ENCODE measurements at places on chromosomes 12 and 14.

- no peak for DNase-seq
Measured at GRCh38 chr14:46820291-46820690, 168.7 kb upstream of the RPL10L start.

DNA sequence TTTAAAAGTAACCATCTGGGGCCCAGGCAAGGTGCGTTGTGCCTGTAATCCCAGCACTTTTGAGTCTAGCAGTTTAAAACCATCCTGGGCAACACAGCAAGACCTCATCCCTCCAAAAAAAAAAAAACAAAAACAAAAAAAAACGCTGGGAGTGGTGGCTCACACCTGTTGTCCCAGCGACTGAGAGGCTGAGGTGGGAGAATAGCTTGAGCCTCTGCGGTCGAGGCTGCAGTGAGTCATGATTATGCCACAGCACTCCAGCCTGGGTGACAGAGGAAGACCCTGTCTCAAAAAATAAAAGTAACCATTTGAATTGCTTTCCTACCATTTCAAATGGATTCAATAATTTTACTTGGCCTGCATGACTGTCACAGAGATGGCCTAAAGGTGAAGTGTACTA lies 186.5 kb upstream of the ATP2B1 start:
- DNase-seq, result no peak

GRCh38 chr14:105030836-105031396 lies 10.0 kb upstream of the CDCA4 start:
- no peak for DNase-seq

DNA sequence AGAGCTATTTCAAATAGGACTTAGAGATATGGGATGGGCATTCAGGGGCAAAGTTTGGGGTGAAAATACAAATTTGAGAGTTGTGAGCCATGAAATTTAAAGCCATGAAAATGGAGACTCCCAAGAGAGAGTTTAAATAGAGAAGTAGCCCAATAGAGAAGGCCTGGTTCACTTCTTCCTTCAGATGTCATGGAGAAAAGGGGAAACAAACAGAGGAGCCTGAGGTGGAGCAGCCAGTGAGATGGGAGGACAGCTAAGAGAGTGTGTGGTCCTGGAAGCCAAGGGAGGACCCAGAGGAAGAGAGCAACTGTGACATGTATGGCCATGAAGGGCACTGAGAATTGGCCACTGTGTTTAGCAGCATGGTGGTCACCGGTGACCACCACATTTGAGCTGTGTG lies 12.3 kb upstream of the DYNLL1 start:
- no peak for DNase-seq

DNA sequence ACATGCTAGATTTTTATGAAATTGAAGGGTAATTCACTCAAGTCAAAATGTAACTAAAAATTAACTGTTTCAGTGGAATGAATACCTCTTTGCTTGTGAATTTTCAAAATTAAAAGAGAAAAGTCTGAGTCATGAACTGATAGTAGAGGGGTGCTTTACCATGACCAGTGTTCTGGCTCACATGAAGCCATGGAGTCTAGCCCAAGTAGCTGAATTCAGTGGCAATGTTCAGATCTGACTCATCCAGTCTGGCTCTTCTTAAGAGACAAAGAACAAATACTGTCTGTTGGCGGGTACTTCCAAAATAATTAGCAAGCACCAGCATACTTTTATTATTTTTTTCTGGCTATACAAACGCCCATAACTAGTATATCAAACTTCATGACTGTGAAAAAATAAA lies 366.3 kb upstream of the GARIN6 start:
- no peak for DNase-seq

DNA sequence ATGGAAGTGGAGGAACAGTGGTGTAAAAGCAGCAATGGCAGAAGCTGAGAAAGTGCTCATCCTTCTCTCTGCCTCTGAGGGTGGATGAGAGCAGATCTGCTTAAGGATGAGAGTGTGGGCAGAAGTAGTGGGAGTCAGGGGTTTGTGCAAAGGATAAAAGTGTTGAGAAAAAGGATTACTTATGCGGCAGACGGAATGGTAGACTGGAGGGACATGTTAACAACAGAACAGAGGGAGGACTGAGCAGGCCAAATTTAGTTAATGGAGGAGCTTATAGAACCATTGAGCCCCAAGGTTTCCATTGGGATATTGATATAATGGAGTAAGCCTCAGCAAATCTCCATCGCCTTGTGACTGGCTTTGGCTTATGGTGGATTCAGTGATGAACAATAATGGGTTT lies 25.5 kb downstream of the TRHDE start:
- DNase-seq, result no peak

GRCh38 chr12:7017870-7018349 lies 366 bp downstream of the LPCAT3 start:
- DNase-seq, result no peak

GRCh38 chr12:82723891-82724290 lies 37.2 kb downstream of the TMTC2 start:
- DNase-seq, result no peak

- DNase-seq, result no peak
Measured at GRCh38 chr12:13915096-13915495, 66.3 kb downstream of the GRIN2B start.

DNA sequence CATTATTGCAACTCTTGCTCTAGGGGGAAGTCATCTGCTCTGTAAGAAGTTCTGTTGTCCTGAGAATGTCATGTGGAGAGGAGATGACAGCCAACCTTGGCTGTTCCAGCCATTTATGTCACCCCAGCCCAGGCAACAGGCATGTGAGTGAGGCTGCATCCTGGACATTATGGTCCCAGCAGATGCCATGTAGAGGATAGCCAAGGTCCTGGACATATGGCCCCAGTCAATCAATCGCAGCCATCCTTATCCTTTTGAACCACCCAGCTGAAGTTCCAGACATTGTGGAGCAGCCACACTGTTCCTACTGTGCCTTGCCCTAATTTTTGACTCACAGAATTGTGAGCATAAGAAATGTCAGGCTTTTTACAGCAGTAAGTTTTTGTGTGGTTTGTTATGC lies 84.9 kb downstream of the AVPR1A start:
- no peak for DNase-seq

DNA sequence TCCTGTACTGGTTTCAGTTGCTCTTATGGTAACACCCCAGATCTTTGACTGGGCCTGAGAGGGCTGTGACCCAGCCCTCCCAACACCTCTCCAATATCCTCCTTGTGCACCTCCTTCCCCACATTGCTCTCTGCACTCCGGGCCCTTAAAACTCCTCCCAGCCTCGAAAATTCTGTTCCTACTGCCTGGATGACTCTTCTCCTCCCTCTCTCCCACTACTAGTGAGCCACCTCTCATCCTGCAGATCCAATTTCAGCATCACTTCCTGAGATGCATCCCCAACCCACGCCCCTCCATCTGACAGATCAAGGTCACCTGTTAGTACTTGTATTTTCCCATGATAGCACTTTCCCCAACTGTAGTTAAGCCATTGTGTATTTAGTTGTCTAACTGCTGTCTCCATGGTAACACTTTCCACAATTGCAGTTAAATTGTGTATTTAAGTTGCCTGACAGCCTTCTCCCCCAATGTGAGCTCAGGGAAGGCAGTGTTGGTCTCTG lies 11.5 kb upstream of the NT5DC3 start:
- no peak for DNase-seq

- DNase-seq, result no peak
Measured at GRCh38 chr12:46386877-46387629, 14.5 kb upstream of the SLC38A2 start.

- no peak for DNase-seq
Measured at GRCh38 chr12:60451457-60451856, 855.6 kb downstream of the SLC16A7 start.

- peak; percentile 77 for DNase-seq
Measured at GRCh38 chr14:54487771-54488170, 1.0 kb downstream of the GMFB start.

- no peak for DNase-seq
Measured at GRCh38 chr14:60092526-60092920, 800 bp downstream of the PCNX4 start.

GRCh38 chr12:80056845-80057244 lies 42.5 kb upstream of the OTOGL start:
- DNase-seq, result no peak

DNA sequence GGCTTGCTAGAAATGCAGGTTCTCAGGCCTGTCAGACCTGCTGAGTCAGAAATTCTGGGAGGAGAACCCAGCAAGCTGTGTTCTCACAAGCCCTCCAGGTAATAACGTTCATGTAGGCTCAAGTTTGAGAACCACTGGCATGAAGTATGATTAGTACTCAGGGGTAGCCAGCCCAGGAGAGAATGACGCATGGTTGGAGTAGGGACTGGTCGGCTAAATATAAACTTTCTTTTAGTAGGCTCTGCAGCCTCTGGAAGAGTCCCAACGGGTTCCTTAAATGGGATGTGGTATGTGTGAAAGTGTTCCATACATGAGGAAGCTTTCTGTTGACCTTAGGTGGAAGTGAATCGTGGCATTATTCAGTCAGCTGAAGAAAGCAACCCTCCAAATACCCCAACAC lies 209.3 kb downstream of the SLC41A2 start:
- DNase-seq, result peak; percentile 64

DNA sequence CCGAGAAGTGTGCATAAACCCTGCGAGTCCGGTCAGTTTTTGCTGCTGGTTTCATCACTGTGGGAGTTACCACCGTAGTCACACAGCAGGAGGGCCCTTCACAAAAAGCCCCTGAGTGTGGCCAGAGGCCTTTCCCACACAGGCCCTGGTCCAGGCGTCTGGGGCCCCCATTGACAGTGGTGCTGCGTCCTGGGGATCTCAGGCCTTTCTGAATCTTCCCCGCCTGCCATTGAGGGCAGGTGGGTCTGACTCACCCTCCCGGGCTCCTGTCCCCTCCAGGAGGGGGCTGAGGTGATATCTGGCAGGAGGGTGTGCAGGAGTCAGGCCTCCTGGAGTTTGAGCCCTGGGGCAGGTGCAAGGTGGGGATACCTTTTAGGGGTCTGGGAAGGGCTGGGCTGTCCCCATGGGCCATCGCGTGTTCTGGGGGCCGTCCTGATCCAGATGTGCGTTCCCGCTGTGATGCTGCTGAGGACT lies 358.5 kb downstream of the TMEM121 start:
- no peak for DNase-seq

- peak; percentile 12 for DNase-seq
Measured at GRCh38 chr14:52551696-52552062, 626 bp downstream of the TXNDC16 start.

GRCh38 chr12:48894271-48894670 lies 28.6 kb upstream of the RND1 start:
- DNase-seq, result no peak

DNA sequence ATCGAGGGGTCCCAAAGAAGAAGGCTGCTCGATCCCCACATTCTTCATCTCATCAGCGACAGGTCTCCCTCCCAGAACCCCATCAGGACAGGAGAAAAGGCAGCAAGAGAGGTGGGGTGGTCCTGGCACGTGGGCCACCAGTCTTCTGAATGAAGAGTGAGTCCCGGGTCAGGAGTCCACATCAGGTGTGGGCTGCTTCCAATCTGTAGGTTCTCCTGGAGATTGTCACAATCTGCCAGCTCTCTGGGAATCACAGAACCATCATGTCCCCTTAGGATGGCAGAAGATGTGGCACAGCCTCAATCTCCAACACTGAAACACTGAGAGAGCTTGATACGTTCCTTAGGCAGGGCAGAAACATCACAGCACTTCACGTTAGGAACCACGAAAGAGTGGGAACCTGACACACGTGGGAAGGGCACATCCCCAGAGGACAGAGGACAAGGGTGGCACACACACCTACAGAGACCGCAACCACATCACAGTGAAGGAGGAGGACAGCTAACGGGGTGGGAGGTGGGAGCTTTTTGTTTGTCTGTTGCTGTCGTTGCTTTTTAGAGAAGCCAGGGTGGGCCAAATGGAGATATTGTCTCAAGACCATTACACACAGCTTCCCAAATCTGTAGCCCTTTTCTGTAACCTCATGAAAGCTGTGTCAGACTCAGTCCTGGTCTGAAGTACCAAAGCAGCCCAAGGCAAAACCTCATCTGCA lies 284.5 kb downstream of the DPF3 start:
- DNase-seq, result no peak

DNA sequence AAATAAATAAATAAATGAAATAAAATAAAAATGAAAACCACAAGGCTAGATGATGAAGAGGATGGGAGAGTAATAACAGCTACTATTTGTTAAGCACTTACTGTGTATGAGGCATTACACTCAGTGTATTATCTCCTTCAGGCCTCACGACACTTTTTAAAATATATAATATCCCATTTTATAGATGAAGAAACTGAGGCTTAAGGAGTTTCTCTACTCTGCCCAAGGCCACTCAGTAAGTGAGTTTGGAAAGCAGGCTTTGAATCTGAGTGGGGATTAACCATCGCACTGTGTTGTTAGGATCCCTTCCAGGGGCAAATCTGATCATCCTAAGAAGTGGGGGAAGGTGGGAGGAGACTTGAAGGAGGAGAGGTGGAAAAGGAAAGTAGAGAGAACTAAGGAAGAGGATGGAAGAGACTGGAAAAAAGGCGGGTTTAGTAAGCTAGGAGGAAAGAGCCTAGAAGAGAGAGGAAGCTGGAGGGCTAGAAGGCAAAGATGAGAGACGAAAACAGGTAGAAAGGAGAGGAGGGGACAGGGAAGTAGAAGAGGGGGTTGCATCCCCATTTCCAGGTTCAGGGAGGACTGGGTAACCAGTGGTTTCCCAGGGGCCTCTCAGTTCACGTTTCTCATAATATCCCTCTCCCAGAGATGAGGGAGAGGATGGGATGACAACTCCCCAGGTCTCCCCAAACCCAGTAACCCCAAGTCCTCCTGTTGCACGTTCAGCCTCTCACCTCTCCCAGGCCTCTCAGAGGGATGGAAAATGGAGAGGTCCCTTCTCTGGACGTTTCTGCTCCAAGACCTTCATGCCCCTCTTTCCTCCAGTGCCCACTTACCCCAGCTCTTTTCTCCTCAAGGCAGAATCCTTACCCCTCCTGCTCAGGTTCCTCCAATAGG lies 1.7 kb downstream of the STAT6 start:
- no peak for DNase-seq

- no peak for DNase-seq
Measured at GRCh38 chr14:54533100-54533499, 23.4 kb downstream of the CGRRF1 start.

- peak; percentile 53 for DNase-seq
Measured at GRCh38 chr14:105340821-105341733, 26.5 kb downstream of the PACS2 start.

DNA sequence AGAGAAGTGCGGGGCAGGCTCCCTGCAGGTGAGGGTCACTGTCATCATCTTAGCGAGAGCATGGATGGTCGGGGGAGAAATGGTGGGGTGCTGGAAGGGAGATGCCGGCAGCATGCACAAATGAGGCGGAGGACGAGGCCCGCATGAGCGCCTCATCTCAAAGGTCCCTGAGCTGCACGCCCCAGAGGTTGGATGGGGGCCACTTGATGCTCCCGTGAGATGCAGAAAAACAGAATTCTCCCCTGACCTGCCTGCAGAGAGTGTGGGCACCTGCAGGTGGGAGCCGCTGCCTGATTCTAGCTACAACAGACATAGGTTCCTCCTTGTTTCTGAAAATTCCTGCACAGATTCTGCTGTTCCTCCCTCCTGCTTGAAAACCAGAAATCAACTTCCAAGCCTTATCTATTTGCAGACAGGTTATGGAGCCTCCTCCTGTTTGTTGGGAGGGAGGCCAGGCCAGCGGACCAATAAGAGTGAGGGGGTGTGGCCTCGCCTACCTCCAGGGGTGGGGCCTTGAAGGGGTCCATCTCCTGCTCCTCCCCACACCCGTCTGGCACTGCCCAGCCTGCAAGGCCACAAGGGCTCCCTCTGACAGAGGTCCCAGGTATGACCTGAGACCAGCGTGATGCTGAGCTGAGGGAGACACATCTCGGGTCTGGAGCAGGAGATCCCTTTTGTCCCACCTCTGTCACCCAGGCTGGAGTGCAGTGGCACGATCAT lies 67.2 kb downstream of the KDM2B start:
- no peak for DNase-seq

- no peak for DNase-seq
Measured at GRCh38 chr14:21025371-21026273, 761 bp upstream of the NDRG2 start.

GRCh38 chr12:9334041-9334692 lies 126.0 kb upstream of the PZP start:
- no peak for DNase-seq
